ENCODE measurements at places on chromosomes 4 and X. TPM values are rescaled to one million over a fixed set of nuclear protein-coding genes. Genes with fewer than 3 reads are reported as not detected.

- H3K36me3 ChIP-seq = no peaks in the 10 kb centered on the region
- H3K4me1 ChIP-seq = no peaks in the 10 kb centered on the region
- H3K27me3 ChIP-seq = no peaks in the 10 kb centered on the region
Measured at GRCh38 chr4:20857081-20857480, 156.8 kb downstream of the PACRGL start.

GRCh38 chrX:133482056-133482952 is 67.0 kb upstream of the GPC4 start:
- no peak overlapping the region for H3K4me3 ChIP-seq
- no peak for DNase-seq
- no peaks in the 10 kb centered on the region for H3K4me1 ChIP-seq
- no peaks in the 10 kb centered on the region for H3K27me3 ChIP-seq

GRCh38 chr4:73964862-73965611 is 16.8 kb downstream of the PF4 start:
- H3K4me1 ChIP-seq = no peaks in the 10 kb centered on the region
- H3K27ac ChIP-seq = no peak overlapping the region
- no peaks in the 10 kb centered on the region for H3K36me3 ChIP-seq
- H3K27me3 ChIP-seq = no peaks in the 10 kb centered on the region

GRCh38 chrX:38342853-38343778 is 9.3 kb upstream of the OTC start:
- no peaks in the 10 kb centered on the region for H3K4me1 ChIP-seq
- no peak for DNase-seq
- H3K36me3 ChIP-seq = no peaks in the 10 kb centered on the region
- no peak overlapping the region for H3K4me3 ChIP-seq
- no peaks in the 10 kb centered on the region for H3K27me3 ChIP-seq

DNA sequence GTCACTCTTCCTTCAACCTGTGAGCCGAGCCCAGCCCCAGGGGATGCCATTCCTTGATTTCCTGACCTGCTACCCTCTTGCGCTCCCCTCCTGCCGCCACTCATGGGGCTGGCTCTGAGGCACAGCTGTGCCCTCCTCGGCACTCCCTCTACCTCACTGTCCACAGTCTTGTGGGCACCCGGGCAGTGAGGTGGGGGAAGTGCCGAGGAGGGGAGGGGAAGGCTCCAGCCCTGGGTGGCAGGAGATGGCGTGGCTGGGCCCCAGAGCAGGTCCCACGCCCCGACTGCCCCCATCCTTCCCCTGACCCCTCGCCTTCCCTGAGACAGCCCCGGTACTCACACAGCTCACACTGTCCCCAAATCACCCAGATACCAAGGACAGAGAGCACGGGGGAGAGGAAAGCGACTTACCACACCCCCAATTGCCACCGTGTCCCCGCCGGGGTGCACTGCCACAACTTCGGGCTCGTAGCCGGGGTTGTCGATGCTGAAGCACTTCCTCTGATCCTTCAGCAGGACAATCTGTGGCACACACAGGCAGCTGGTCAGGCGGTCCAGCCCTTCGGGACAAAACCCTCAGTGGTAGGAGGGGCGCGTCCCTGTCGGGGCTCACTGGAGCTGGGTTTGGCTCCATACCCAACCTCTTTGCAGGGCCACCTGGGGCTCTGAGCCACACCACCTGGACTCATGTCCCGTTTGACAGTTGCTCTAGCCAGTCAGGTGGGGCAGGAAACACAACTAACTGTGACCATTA is 37.9 kb downstream of the WDR1 start:
- no peak overlapping the region for H3K4me3 ChIP-seq
- no peaks in the 10 kb centered on the region for H3K4me1 ChIP-seq
- H3K27ac ChIP-seq = peak overlapping the region; percentile 10
- H3K36me3 ChIP-seq = peaks cover 100% of the 10 kb centered on the region
- H3K27me3 ChIP-seq = no peaks in the 10 kb centered on the region

GRCh38 chrX:1178580-1179057 is 33.8 kb downstream of the CRLF2 start:
- no peak for DNase-seq
- no peak overlapping the region for H3K4me3 ChIP-seq
- H3K4me1 ChIP-seq = no peaks in the 10 kb centered on the region

DNA sequence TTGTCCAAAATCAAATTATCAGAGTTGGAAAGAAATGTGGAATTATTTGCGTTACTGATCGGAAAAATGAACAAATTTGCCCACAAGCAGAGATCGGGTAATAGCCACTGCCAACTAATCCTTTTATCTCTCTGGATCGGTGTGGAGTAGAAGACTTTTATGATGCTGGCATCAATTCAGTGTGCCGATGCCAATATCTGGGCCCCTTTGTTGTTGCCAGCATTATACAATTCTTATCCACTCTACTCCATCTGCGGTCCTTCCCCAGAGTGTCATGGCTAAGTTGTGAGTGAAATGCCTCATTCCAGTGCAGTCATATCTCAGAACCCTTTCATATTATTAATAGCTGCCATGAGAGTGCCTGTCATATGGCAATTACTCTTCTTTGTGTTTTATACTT is 660.2 kb downstream of the ADGRL3 start:
- no peak for DNase-seq
- H3K36me3 ChIP-seq = no peaks in the 10 kb centered on the region

FAM9C gene
- 1.6 TPM for total RNA-seq

- H3K4me3 ChIP-seq = no peak overlapping the region
- H3K27ac ChIP-seq = no peak overlapping the region
- H3K4me1 ChIP-seq = no peaks in the 10 kb centered on the region
- no peak for DNase-seq
- H3K36me3 ChIP-seq = no peaks in the 10 kb centered on the region
Measured at GRCh38 chrX:30965767-30966166, 76.7 kb upstream of the TAB3 start.

SPACA5 gene
- total RNA-seq = not detected

DNA sequence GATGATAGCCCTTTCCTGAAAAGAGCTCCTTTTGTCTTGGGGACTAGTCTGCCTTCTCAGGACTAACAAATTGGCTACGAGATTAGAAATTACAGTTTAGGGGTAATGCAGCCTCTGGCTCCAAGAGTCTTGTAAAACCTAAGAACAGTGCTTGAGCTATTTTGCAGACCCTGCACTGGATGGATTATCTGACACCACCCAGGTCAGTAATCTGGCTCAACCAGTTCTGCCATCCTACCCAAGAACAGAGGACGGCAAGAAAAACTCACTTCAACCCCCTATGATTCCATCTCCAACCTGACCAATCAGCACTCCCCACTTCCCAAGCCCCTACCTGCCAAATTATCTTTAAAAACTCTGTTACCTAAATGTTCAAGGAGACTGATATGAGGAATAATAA is 225.1 kb downstream of the FAM47A start:
- no peaks in the 10 kb centered on the region for H3K27me3 ChIP-seq
- no peak overlapping the region for H3K4me3 ChIP-seq
- H3K36me3 ChIP-seq = no peaks in the 10 kb centered on the region
- no peak overlapping the region for H3K27ac ChIP-seq

DNA sequence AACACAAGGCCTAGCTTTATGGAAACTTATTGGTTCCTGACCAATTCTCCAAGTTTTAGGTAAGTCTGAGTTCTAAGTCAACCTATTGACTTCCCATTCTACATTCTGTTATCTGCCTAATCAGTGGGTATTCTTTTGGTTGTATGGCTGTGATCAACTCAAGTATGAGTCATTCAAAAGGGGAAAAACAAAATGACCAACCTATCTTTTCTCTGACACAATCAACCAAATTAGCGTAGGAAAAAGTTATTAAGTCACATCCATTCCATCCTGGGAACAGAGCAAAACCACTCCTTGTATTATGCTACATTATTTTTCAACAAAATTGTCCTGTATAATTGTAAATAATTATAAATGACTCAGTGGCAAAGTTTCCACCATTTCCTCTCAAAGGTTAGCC is 136.2 kb downstream of the SHROOM4 start:
- no peak overlapping the region for H3K4me3 ChIP-seq
- no peak for DNase-seq
- no peaks in the 10 kb centered on the region for H3K4me1 ChIP-seq
- H3K27ac ChIP-seq = no peak overlapping the region

DNA sequence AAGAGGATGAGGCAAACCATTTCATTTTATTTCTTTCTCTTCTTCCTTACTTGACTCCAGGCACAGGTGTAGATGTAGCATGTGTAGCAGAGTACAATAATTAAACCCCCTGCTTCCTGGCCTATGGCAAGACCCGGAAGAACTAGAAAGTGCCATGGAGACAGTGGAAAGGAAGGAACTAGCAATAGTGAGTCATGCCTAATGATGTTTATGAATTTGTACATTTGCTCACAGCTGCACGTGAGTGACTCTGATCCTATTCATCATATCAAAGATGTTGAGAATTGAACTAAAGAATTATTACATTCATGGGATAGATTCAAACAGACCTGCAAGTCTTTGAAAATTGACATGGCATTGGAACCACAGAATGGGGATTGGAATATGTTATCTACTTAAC is 2233.9 kb upstream of the TENM3 start:
- no peak overlapping the region for H3K27ac ChIP-seq
- no peak for DNase-seq
- no peaks in the 10 kb centered on the region for H3K27me3 ChIP-seq
- H3K4me1 ChIP-seq = no peaks in the 10 kb centered on the region

DNA sequence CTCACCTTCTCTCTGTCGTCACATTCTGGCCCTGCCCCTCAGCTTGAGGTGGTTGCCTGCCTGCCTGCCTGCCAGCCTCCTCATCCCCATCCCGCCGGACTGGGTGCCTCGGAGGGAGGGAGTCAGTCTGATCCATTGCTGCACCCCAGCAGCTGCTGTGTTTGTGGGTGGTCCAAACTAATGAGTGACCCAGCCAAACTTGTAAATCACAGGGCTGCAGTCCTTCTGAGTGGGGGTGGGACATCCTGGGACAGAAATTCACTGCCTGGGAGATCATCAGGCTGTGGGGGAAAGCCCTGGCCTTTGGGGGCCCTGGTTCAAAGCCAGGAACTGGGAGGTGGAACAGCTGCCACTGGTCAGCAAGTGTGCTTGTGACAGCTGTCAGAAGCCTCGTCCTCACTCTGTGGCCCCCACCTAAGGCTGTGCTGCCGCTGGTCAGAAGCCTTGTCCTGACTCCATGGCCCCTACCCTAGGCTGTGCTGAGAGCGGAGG is 5.6 kb downstream of the GPR78 start:
- H3K36me3 ChIP-seq = no peaks in the 10 kb centered on the region
- no peak overlapping the region for H3K27ac ChIP-seq
- no peak for DNase-seq
- H3K27me3 ChIP-seq = no peaks in the 10 kb centered on the region

- no peak overlapping the region for H3K4me3 ChIP-seq
- no peak overlapping the region for H3K27ac ChIP-seq
- no peaks in the 10 kb centered on the region for H3K27me3 ChIP-seq
- no peaks in the 10 kb centered on the region for H3K4me1 ChIP-seq
- H3K36me3 ChIP-seq = no peaks in the 10 kb centered on the region
- no peak for DNase-seq
Measured at GRCh38 chr4:154349829-154350228, 141.8 kb downstream of the DCHS2 start.
